ENCODE measurements at places on chromosomes 3 and 15.
A peak's percentile ranks its signal among the peaks of the same experiment; 100 is the strongest.

GRCh38 chr15:37016231-37016630 is 84.1 kb downstream of the MEIS2 start:
- no peak for DNase-seq

GRCh38 chr3:189041482-189042090 is 130.2 kb upstream of the TPRG1 start:
- peak; percentile 19 for DNase-seq

DNA sequence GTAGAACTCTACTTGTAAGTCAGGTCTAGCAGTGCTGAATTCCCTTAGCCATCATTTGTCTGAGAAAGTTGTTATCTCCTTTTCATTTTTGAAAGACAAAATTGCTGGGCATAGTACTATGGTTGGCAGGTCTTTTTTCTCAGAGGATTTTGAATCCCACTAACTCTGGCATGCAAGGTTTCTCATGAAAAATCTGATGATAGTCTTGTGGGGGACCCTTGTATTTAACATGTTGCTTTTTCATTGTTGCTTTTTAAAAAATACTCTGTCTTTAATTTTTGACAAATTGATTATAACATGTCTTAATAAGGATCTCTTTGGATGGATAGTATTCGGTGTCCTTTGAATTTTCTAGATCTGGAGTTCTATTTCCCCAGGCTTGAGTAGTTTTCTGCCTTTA is 120.9 kb downstream of the NR2E3 start:
- no peak for DNase-seq

GRCh38 chr3:94065819-94066480 is 3.1 kb downstream of the NSUN3 start:
- DNase-seq, result no peak

GRCh38 chr15:49823987-49824774 is 203.3 kb downstream of the DTWD1 start:
- DNase-seq, result no peak

DNA sequence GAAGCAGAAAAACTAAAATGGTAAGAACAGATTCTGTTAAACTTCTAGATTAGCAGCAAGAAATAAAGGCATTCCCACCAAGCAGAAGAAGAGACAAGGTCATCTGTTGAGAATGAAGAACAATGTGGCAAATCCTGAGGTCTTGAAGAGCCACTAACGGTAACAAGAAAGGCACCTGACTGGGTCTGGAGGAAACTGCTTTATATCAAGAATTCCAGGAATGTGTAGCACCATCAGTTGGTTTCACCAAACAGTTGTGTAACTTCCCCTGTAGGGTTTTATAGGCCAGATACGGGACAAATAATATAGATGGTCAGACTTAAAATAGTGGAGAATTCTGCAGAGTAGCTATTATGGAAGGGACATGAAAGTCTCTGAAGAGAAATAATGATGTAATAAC is 57.3 kb downstream of the ACAP2 start:
- DNase-seq, result peak; percentile 13

GRCh38 chr3:65572175-65572777 is 466.4 kb downstream of the MAGI1 start:
- DNase-seq, result no peak

- DNase-seq, result no peak
These were observed 201.1 kb downstream of the AKAP13 start for GRCh38 chr15:85581495-85581894.

- DNase-seq, result no peak
These were observed 105.6 kb upstream of the ROPN1 start for GRCh38 chr3:124097362-124098131.

- DNase-seq, result no peak
These were observed 141.3 kb upstream of the PROK2 start for GRCh38 chr3:71926262-71926600.

- DNase-seq, result no peak
These were observed 22.6 kb downstream of the TGFBR2 start for GRCh38 chr3:30628901-30629590.

- no peak for DNase-seq
These were observed 536.1 kb downstream of the AGBL1 start for GRCh38 chr15:86615816-86616215.

DNA sequence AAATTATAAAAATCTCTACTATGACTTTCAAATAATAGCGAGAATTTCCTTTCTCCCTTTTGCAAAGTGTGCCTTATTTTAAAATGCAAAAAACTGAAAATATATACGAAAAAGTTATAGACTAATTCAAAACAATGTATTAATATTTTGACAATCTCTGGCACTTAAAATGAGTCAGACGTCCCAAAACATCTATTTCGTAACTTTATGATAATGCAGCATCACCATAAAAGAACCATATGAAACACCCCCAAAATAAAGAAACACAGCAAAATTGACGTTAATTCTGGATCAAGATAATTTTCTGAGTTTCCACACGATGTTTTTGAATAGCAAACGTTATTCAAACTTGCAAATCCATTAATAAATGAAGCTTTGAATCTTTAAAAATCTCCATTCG is 1.0 kb downstream of the COPS2 start:
- DNase-seq, result no peak

- DNase-seq, result no peak
These were observed 141.6 kb upstream of the SLC2A2 start for GRCh38 chr3:171168086-171168485.

DNA sequence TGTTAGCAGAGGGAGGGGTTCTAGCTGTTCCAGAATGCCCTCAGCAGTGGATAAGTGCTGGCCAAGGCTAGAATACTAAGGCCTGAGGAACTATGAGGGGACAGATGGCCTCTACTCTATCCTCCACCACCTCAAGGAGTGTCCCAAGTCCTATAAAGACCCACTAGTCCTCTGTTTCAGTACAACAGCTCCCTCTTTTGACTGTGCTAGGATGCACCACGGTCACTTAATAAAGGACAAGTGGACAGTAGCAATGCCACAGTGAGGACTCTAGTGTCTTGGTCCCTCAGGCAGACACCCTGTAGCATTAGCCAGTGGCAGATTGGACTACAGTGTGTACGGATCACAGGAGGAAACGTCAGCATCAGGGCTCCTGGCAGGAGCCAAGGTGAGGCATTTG is 171.8 kb upstream of the PROK2 start:
- DNase-seq, result no peak
